ENCODE measurements at places on chromosomes 3 and 15.
A peak's percentile ranks its signal among the peaks of the same experiment; 100 is the strongest.

GRCh38 chr15:83999396-84000135, 236.0 kb upstream of the GOLGA6L4 start:
- DNase-seq, result no peak

- DNase-seq, result peak; percentile 34
These were observed 435 bp downstream of the RAB27A start for GRCh38 chr15:55289011-55289745.

GRCh38 chr3:4359805-4360502, 56.8 kb downstream of the SETMAR start:
- DNase-seq, result no peak

DNA sequence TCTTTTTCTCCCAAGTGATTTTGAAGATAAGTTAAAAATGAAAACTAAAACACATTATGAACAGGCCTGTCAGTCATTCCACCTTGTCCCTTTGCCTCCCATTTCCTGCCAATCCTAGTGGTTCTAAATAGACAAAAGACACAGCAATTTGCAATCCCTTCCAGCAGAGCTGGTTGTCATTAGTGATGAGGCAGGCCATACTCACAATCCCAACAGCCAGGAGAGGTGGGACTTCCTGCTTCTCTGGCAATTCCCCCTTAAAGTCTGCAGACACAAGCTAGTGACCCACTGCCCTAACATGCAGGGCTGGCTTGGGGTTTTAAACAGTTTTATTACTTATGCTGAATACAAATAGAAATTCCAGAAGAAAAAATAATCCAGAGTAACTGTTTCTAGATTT, 38.4 kb upstream of the RBP1 start:
- DNase-seq, result no peak

DNA sequence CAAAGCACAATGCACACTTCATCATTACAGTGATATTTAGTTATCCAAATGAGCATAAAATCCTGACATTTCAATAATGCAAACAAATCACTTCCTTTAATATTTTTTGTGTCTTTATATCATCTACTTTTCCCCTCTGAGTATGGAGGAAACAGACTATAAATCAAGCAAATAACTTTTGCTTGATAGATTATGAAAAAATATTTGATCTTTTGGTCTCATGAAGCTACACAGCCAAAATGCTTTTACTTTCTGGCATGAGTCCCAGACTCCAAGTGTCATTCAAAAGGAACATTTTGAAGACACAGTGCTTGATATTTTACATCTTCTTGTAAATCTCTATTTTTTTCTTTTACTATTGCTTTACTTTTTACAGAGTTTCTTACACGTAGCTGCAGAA, 215.3 kb upstream of the ROBO1 start:
- DNase-seq, result no peak

DNA sequence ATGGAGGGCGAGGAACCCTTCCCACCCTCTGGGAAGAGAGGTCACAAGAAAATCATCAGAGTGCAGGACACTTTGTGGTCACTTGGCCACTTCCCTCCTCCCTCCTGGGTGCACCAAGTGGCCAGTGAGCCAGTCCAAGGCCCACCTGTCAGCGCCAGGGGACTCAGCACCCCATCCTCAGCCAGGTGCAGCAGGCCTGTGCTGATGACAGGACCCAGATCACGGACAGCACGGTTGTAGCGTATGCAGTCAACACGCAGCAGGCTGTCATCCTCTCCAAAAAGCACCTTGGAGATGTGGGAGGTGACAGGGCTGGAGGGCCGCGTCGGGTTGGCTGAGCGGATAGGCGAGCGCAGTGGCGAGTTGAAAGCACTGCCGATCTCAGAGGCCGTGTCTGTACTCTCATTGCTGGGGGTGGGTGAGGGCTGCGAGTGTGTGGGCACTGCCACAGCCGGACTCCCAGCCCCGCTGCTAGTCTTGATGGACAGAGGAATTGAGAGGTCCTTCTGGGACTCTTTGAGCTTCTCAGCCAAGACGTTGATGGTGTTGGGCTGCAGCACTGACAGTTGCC, 41.5 kb downstream of the SEMA3G start:
- DNase-seq, result no peak
